ENCODE measurements at places on chromosomes 11 and 22.

DNA sequence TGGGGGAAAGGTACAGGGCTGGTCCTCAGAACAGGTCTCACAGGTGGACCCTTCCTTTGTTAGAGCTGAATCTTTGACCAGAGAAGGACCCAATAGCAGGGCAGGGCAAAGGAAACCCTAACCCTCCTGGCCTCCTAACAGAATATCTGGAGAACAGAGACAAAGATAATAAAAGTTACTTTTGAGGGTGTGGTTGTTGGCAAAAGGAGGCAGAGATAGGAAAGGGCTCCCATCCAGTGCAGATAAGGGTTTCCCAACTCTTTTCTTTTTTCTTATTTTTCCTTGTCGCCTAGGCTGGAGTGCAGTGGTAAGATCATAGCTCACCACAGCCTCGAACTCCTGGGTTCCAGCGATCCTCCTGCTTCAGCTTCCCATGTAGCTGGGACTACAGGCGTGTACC, 11.9 kb downstream of the PCSK7 start:
- no peak for DNase-seq

DNA sequence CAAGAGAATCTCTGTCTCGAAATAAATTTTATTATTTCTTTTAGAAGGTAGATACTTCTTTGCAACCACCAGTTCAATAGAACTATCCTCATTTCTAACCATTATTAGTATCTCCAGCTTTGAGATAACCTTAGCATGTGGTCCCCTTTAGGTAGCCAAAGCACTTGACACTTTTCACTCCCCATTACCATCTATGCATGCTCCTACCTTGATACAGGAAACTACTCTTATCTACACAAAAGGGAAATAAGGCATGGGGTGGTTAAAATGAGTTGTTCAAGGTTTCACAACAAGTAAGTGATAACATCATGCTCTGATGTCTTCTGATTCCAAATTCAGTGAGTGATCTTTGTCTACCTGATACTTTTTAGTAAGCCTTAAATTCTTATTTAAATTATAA, 308.2 kb upstream of the CHORDC1 start:
- no peak for DNase-seq

DNA sequence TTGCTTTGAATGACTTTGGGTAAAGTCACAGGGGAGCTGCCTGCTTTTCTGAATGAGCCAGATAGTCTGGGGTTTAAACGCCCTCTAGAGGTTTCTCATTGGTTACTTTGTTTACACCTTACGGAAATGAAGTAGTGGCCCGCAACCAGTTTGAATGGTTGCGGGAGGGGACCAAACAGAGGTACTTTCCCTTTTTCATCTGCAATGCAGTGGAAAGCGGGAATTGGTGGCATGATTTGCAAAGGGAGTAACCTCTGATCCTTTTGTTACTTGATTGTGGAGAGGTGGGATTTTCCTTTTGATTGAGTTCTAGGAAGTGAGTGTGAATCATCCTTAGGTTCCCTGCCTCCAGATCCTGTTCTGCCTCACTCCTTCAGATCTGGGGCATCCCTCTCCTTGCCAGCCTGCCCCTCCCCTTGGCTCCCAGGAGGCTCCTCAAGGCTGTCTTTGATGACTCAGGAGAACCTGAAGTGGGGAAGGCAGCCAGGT, 15.9 kb upstream of the GLYATL1 start:
- DNase-seq = no peak

DNA sequence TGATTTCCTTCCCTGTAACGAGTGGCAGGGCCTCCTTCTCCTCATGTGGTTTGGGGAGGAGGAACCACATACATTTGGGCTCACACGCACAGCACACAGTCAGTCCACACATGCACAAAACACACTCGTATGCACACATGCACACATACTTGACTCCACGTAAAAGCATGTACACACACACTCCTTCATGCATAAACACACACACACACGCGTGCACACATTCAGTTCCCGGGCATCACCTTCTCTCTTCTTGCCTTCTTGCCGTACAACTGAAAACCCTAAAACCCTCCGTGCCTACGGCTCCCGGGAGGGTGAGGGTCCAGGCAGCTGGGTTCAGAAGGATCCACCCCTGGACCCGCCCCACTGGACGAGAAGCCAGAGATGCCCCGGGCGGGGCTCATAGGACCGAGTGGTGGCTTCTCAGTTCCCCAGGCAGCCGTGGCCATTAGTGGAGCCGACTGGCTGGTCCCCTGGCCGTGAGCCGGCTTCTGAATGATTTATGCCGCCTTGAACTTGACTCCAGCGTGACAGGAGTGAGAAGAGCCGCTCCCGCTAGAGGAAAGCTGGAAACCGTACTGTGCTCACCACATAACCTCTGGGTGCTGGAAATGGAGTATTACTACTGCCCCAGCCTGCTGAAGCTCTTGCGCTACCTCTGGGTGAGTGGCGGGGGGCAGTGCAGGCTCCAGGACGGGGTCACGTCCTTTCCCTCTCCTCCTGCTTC, 117.4 kb downstream of the KIAA1671 start:
- DNase-seq = no peak

DNA sequence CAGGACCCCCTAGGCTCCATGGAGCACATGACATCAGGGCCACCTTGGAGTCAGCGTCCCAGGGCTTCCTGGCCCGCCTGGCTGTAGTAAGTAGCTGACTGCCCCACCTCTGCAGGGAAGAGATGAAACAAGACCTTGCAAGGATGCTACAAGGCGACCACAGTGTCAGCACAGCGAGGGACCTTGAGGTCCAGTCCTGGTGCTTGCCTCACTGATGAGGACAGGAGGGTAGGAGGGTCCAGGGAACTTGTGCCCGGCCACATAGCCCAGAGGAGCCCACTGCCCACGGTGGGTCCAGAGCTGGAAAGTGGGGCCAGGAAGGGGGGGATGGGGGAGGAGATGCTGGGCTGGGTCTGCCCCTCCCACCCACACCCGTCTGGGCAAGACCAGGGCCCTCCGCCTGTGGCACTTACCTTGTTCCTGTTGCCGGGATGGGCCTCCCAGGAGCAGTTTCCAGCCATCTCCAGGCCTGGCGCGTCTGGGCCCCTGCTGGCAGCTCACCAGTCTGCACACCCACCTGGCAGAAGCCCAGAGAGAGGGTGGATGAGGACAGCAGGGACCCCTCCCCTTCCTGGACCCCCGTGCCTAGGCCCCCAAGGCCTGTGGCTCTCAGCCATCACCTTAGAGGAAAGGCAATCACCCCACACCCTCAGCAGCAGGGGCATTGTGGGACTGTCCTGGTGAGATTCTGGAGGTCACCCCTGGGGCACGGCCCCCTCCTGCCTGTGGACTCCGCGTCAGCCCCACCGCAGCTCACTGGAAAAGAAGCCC, 3.4 kb downstream of the MRGPRF start:
- no peak for DNase-seq

DNA sequence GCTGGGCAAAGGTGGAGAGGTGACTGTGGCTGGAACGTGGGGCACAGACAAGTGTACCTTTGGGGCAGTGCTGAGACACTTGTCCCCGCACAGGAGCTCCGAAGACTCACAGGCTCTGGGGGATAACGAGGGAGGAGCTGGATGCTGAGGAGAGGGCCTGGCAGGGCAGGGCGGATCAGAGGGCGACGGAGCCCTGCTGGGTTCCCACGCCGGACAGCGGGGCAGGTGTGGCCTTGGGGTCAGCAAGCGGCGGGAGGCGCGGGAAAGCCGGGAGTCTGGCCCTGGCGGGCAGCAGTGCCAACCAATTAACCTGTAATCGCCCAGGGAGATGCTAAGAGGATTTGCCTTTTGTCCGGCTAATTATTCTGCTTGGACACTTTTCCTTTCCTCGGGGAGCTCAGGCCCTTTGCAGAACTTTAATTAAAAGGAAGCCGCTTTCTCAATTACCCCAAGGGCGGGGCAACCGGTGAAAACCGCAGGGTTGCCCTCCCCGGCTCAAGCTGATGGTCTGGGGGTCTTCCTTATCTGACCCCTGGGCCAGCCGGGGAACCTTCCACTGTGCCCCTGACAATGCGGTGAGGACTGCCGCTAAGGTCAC, 71.5 kb downstream of the WNT7B start:
- DNase-seq = no peak

- no peak for DNase-seq
These were observed 65.8 kb downstream of the PACSIN2 start for GRCh38 chr22:42949159-42949558.

DNA sequence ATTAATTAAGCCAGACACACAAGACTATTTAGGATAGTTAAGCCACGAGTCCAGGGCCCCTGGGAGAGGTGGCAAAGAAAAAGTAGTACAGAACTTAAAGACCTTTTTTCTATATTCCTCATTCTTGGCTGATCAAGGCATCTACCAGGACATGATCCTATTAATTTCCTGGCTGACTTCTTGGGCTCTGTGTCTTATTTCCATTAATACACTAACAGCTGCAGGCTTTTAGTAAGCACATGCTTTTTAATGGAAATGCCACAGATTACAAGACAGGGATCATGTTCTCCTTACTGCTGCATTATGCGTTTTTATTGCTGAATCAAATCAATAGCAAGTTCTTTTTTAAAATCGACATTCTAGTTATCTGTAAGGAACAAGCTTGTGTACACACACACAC, 35.2 kb downstream of the BTG4 start:
- no peak for DNase-seq

GRCh38 chr11:57475191-57475590, 14.9 kb downstream of the RTN4RL2 start:
- no peak for DNase-seq

DNA sequence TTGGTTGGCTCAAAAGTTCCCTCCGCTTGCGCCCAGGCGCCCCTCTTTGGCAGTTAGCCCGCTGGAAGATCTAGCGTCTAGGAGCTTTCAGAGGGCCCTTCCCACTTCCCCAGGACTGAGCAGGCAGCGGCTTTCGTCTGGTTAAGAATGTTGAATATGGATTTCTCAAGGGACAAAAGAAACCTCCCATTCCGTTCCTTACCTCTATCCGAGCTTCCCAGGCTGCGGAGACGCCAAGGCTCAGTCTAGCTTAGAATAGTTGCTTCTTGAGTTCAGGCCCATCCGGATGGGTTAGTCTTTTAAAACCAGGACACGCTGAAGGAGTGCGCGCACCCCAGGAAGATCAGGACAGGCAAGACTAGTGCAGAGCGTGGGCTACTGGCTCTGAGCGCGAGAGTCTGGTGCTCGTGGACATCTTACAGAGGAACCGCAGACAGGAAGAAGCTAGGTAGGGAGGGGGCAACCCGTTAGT, 1.6 kb downstream of the NELL1 start:
- DNase-seq = no peak

DNA sequence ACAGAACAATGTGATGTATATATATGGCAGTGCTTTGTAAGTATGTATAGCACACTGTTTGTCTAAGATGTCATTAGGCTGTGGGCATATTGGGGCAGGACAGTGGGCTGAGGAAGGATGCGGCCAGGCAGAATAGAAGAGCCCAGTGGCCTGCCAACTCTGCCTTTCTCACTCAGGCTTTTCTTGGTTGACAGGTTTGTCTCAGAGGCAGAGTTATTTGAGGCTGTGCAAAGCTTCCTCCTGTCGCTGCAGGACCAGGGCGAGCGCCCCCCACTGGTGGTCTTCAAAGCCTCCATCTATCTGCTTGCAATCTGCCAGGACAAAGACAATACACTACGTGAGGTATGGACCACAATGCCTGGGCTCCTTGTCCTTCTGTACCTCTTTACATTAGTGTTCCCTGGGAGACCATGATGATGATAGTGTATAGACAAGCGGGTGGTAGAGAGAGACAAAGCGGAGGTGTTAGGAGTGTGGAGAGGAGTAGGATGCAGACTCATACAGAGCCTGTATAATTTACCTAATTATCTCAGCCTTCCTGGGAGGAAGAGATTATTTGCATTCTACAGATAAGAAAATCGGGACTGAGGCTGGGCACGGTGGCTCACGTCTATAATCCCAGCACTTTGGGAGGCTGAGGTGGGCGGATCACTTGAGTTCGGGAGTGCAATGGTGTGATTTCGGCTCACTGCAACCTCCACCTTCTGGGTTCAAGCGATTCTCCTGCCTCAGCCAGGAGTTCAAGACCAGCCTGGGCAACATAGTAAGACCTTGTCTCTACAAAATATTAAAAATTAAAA, 37.3 kb upstream of the CCDC134 start:
- DNase-seq = no peak

DNA sequence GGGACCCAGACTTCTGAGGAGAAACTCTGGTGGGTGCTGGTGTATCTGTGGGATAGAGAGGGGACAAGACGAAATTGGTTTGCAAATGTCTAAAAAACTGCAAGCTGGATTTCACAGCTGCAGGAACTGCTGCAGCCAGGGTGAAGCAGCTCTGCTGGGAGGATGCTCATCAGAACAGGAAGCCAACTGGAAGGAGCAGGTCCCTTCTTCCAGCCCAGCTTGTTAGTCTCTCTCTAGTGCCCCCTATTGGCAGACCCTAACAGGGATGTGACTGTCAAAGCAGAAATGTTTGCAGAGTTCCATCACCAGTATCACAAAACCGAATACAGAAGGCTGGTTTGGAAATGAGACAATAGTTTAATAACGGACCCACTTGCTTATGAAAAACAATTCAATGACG, 74.8 kb upstream of the SLC22A12 start:
- no peak for DNase-seq

GRCh38 chr22:49934160-49934890, 15.9 kb downstream of the CRELD2 start:
- DNase-seq = no peak

DNA sequence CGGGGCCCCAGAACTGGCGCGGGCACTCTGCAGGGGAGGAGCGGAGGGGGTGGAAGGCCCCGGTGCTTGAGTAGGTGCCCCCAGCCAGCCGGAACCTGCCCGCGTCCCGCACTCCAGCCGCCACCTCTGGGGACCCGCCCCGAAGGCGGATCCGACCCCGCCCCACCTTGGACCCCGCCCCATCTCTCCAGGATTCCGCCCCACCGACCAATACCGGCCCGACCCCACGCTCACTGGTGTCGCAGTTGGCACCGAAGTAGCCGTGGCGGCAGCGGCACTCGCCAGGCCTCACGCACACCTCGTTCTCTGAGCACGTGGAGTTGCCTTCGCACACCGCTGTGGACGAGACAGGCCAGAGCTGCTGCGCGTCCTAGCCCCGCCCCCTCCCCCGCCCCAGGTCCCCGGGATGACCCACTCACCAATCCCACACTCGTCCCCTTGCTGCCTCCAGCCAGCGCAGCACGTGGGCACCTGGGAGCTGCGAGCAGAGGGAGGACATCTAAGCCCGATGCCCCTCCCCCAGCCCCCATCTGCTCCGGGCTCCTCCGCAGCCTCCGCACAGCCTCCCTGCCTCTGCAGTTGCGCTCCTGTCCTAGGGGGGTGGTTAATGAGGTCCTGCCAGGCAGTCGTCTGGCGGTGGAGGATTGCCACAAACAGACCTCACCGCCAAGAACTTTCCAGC, 6.0 kb downstream of the SCARF2 start:
- DNase-seq = no peak
